ENCODE measurements at places on chromosomes 1 and 21. TPM values are rescaled to one million over a fixed set of nuclear protein-coding genes. Genes with fewer than 3 reads are reported as not detected.

Gene INTS7
- total RNA-seq: 15.3 TPM

DNA sequence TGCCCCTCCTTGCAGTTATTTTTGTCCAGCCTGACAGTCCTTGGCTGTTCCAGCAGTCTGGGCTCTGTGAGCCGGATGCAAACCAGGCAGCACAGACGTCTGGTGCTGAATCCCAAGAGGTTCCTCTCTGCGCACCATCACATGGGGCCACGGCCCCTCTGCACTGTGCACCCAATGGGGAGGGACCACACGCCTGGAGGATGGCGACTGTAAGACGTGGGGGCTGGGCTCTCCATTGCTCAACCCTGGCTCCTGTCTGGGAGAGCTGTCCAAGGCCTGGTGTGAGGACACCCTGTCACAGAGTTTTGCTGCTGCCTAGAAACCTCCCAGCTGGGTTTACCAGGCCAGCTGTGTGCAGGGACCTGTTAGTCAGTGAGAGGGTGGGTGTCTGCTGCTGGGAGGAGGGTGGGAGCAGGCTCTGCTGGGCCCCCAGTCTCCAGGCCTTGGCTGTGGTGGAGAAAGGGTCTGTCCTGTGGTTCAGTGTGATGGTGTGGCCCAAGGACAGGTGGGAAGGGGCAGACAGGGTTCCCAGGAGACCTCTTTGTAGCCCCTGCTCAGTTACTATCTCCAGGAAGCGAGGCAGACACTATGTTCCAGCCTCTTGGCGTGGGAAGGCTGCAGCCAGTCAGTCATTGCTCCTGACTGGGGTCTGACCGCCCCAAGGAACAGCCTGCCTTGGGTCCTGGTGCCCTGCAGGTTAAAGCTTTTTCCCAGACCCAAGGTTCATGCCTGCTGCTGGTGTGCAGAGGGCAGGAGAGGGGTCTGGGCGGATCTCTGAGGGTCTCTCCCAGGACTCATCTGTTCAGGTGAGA, 13.8 kb downstream of the HEYL start:
- DNase-seq: peak; percentile 36

GRCh38 chr1:103937763-103938357, 188.2 kb downstream of the AMY1C start:
- DNase-seq: no peak

DNA sequence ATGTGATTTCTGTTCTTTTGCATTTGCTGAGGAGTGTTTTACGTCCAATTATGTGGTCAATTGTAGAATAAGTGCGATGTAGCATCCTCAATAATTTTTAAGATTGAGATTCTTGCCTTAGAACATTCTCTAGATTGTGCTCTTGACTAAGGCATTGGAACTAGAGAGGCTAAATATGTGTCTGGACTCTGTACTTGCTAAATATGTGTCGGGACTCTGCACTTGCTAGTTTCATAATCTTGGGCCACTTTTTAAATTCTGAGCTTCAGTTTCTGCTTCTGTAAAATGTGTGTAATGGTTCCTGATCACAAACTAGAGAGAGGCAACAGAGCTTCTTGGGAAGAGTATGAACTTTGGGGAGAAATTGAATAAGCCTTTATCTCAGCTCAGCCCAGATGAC, 21.6 kb downstream of the HLX start:
- DNase-seq: no peak

GRCh38 chr21:37064841-37065240, 8.0 kb downstream of the PIGP start:
- DNase-seq: no peak

DNA sequence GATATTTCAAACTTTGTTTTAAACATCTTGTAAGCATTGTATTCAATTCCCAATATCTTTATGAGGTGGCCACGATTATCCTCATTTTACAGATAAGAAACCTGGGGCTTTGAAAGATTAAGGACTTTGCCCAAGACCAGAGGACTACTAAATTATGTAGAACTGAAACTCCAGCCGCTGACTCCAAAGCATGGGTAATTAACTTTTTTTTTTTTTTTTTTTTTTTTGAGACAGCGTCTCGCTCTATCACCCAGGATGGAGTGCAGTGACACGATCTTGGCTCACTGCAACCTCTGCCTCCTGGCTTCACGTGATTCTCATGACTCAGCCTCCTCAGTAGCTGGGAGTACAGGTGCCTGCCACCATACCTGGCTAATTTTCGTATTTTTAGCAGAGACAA, 68.7 kb downstream of the ALG14 start:
- DNase-seq: no peak

DNA sequence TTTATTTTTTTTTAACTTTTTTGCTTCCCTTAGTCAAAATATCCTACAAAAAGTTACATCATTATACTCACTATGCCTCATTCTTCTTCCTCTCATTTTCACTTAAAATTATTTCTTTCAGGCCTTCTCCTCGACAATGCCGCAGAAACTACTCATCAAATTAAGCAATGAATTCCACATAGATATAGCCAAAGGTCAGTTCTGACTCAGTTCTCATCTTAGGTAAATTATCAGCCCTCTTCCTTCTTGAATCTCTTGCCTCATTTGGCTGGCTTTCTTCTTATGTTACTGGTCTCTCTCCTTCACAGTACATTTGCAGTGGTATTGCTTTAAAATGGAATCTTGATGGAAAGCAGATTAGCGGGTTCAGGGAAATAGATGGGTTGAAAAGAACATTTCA, 260.7 kb upstream of the BRINP3 start:
- DNase-seq: no peak

Measured in G401 (cell line).